OCI-M1 (cell line): ENCODE measurements at places on chromosomes 7 and 10.

GRCh38 chr10:26323219-26323618 lies 106.6 kb downstream of the GAD2 start:
- DNase-seq = no peak

GRCh38 chr7:133298080-133298479 lies 45.2 kb downstream of the EXOC4 start:
- no peak for DNase-seq

DNA sequence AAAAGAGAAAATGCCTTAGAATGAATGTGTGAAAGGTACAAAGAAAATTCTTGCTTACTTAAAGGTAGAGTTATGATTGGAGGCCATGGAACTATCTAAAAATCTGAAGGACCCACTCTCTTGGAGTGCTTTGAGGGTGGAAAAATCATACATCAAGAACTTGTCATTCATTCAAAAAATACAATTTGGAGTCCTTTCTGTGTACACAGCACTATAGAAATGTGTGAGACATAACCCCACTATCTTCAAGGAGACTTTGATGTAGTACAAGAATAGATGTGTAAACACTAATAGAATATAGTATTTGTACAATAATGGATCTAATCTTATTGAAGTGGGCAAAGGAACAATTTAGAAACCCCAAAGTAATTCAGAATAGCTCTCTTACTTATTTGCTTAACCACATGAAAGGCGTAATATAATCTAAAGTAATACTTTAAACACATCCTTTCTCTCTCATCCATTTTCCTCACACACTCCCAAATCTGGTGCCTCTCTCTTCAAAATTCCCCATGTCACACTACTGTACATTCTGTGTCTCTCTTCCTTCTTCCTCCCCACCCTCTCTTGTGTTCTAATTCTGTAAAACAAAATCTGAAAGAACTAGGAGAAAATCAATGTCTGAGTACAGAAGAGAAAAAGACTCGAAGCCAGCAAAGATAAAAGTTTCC lies 166.7 kb downstream of the DNAJB9 start:
- no peak for DNase-seq

DNA sequence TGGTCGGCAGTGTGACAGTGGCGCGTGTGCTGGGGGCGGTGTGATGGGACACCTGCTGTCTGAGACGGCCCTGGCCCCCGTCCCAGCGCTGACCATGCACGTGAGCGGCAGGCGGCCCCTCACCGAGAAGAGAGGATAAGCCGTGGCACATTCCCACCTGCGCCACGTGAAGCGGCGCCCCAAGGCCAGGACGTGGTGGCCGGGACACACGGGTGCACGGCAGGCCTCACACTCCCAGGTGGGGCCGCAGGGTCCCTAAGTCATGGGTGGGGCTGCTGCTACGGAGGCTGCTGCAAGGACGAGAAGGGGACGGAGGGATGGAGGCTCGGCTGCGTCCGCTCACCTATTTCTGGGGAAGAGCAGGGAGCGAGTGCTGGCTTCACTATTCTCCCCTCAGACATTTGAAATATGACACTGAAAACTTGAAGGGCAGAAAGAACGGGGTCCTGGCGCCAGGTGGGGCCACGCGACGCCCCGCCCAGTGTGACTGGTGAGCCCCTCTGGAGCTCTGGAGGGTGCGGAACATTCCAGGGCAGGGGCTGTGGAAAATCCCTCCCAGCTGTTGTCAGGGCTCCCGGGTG lies 7.5 kb downstream of the CYP2W1 start:
- DNase-seq = no peak

GRCh38 chr10:11297136-11297535 lies 279.5 kb downstream of the CELF2 start:
- no peak for DNase-seq

GRCh38 chr7:141280100-141280499 lies 206.2 kb downstream of the TMEM178B start:
- DNase-seq = no peak

DNA sequence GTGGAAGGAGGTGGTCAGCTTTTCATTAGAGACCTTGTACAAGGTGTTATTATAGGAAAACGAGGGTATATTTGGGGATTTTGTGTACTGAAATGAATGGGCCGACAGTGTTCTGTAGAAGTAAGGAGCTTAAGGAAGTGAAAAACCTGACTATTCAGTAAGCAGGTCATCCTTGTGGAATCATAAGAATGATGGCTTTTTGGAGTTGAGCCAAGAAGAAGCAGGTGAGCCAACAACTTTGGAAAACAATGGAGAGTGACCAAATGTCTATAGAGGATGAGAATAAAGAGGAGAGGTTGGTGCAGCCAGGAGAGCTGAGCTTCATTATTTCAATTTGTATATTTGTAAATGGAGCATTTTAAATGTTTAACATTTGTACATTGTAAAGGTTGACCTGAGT lies 595.7 kb downstream of the CCSER2 start:
- DNase-seq = no peak

DNA sequence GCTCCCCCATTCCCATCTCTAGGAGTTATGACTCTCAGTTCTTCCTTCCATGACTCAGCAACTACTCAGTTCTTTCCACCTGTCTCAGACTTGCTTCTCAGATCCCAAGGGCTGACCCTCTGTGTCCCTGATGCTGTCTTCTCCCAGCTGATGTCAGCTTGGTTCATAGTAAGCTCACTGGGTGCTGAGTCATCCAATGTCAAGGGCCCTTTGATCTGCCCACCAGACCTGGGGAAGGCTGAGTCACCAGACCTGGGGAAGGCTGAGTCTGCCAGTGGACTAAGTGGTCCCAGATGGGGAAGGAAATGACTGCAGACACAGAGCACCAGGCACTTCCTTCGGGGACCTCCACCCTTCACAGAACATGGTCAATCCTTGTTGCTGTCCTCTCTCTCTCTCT lies 76.1 kb upstream of the ZEB1 start:
- peak; percentile 47 for DNase-seq

- DNase-seq = no peak
Measured at GRCh38 chr7:92888-93672, 99.3 kb upstream of the FAM20C start.

GRCh38 chr10:20350509-20350908 lies 534.3 kb downstream of the PLXDC2 start:
- DNase-seq = no peak

DNA sequence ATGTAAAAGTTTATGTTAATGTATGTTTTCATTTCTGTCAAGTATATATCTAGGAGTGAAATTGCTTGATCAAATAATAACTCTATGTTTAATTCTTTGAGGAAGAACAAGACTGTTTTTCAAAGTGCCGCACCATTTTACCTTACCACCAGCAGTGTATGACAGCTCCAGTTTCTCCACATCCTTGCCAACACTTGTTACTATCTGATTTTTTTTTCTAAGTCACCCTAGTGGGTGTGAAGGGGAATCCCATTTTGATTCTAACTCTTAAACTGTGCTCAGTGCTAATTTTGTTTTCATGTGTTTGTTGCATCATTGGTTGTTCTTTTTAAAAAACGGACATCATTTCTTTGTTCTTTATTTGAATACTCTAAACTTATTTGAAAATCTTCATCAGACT lies 120.2 kb upstream of the CDK6 start:
- DNase-seq = no peak

DNA sequence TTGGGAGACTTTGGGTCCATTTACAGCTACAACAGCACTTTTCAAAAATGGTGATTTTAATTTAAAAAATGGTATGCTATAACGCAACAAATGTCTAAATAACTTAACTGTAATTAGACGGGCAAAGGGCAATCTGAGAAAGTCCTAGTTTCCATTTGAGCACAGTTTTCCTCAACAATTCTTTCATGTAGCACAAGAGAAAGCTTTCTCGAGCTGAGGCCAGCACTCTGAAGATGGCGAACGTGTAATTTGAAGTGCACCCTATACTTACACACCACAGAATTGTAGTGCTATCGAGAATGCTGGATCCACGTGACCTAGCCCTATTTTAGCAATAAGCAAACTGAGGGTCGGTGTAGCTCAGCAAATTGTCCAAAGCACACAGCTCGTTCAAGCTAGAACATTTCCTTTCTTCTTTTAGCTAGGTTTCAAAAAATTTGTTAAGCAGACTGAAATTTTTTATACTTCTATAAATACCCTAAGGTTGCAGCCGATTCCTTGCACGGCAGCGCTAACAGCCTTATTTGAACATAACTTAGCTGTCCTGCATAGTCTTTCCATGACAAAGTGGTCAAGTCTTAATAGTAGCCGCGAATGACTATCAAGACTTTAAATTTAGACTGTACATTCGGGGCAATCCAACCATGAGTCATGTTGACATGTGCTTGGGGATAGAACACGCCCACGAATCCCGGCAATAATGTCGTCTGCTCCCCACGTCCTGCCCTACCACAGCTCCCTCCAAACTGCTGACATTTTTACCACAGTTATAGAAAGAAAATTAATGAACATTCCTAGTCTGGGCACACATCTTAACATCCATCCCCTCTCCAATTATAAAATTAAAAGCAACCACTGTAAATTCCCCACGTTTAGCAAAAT lies 10.0 kb downstream of the KLF6 start:
- peak; percentile 71 for DNase-seq

DNA sequence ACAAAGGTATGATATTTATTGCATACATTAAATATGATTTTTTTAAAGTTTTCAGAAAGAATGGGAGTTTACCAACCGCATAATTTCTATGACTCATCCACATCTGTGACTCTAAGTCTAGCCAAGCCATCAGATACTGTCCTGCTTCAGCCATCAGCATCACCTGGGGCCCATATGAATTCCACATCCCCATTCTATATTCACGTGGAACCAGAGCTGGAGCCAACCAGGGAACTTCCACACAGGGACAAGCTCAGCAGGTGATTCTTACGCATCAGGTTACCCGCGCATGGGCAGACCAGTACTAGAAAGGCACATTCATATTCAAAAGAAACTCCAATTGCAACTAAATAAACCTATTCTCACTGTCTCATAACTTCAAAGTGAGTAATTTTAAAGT lies 817.7 kb upstream of the IGFBP3 start:
- no peak for DNase-seq

GRCh38 chr10:129760003-129760315 lies 204.1 kb downstream of the EBF3 start:
- DNase-seq = no peak

DNA sequence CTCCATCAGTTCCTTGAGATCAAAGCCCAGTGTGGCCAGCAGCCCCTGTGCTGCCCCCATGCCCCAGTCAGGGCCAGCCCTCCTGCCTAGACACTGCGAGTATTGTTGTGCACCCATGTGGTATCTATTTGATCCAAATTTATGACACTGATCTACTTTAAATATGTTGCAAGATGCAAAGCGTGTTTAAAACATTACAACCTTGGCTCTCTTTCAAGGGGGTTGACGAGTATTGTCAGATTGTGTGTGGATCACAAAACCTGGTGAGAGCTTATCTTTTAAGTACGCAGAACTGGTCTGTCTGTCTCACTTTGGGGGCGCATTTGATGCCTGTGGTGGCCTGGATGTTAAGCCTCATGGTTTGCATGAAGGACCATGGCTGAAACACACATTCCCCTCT lies 108.9 kb downstream of the COL13A1 start:
- no peak for DNase-seq

- DNase-seq = no peak
Measured at GRCh38 chr7:73736885-73737284, 1.7 kb downstream of the ABHD11 start.

GRCh38 chr7:83504330-83504729 lies 144.6 kb downstream of the SEMA3E start:
- DNase-seq = no peak

DNA sequence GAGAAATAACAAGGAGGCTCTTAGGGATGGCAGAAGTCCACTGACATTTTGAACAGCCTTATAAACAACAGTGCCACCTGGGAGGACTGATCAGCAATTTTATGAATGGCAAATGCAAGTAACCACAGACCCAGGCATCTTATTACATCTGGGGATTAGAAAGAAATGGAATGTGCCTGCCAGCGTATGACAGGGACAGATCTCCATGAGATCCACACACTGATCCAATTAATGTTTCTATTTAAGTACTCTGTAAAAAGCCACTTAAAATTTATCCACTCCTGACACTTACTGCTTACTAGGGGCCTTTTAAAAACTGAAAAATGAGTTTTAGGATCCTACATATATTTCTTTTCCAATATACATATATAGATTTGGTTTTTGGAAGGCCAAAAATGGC lies 28.6 kb downstream of the PARD3 start:
- no peak for DNase-seq

DNA sequence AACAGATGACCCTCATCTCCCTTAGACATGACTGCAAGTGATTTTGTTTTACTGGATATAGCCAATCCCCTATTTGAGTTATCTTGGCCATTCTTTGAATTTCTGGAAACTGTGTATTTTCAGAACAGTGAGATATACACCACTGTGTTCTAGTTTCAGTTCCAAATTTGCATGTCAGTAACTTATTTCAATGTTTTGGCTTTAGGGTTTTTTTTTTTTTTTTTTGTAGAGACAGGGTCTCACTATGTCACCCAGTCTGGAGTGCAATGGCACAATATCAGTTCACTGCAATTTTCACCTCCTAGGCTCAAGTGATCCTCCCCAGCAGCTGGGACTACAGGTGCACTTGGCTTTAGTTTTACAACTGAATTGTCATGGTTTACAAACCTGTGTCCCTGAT lies 67.2 kb downstream of the ATAD1 start:
- no peak for DNase-seq

DNA sequence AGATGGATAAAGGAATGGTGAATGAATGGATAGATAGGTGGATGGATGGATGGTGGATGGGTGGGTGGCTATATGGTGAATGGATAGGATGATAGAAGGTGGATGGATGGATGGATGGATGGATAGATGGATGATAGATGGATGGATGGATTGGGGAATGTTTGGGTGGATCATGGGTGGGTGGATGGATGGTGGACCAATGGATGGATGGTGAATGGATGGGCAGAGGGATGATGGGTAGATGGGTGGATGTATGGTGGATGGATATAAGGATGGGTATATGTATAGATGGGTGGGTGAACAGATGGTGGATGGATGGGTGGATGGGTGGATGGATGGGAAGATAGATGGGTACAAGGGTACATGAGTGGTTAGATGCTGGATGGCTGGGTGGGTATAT lies 322.4 kb downstream of the ADARB2 start:
- no peak for DNase-seq

DNA sequence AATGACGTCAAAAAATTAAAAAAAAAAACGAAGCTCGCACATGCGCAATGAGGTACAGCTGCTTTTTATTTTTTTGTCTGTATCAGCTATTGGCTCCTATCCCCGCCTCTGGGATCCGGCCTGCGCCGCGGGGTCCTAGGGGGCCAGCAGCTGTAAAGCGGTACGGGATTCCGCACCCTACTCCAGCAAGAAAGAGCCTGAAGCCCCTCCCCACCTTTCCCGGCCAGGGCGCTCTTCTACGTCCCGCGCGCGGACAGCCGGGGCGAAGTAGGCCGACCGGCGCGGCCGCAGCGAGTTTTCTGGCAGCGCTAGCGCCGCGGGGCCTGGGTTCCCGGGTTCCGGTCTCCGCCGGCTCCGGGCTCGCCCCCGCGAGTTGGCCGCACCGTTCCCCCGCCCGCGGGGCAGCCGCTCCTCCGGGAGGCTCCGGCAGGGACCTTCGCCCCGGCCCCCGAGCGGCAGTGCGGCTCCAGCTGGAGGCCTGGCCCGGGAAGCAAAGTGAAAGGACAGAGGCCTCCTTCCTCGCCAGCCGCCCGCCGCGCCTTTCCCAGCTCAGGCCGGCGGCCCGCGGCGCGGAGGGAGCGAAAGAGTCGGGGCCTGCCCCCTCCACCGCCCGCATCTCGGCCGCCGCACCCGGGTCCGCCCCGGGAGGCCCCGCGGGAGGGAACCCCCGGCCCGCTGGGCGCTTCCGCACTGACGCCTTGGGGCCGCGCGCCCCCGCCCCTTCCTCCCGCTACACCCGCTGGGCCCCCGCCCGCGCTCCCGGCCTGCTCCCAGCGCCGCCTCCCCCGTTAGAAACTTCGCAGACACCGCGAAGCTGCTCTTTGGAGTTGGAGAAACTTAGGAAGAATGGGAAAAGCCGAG lies 4.7 kb upstream of the SPAG6 start:
- DNase-seq = peak; percentile 95

GRCh38 chr7:97145068-97145467 lies 27.6 kb downstream of the SDHAF3 start:
- DNase-seq = peak; percentile 93
